ENCODE measurements at places on chromosomes 2 and 18.

DNA sequence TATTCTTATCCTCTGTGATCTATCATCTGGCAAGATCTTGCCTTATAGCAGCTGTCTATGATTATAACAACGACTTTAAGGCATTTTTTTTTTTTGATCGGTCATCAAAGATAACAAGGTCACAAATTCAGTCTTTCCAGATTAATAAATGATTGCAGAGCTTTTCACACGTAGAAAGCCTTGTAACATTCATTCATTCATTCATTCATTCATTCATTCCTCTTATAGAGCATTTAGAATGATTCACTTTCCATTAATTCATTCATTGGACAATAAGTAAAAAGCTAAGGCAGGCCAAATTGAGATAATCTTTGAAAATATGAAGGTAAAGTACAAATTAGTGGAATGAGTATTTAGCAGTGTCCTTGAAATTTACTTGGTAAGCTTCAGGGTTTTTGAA, 223.7 kb downstream of the NUP35 start:
- DNase-seq, result no peak

DNA sequence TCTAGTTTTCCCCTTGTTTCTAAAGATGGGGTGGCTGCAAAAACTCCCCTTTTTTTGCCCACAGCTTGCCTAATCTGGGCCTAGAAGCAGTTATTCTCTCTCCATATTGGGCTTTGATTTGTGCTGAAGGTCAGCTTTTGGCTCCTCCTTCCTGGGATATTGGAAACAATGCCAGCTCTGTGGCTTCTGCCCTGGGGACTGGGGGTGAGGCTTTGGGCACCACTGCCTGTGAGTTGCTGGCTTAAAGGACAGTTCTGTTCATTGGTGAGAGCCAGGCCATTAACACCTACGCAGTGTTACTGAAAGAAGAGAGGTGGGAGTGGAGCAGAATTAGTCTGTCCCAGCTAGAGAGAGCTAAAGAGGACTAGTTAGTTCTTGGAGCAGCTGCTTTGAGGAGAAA, 4.3 kb downstream of the UBXN2A start:
- DNase-seq, result no peak

DNA sequence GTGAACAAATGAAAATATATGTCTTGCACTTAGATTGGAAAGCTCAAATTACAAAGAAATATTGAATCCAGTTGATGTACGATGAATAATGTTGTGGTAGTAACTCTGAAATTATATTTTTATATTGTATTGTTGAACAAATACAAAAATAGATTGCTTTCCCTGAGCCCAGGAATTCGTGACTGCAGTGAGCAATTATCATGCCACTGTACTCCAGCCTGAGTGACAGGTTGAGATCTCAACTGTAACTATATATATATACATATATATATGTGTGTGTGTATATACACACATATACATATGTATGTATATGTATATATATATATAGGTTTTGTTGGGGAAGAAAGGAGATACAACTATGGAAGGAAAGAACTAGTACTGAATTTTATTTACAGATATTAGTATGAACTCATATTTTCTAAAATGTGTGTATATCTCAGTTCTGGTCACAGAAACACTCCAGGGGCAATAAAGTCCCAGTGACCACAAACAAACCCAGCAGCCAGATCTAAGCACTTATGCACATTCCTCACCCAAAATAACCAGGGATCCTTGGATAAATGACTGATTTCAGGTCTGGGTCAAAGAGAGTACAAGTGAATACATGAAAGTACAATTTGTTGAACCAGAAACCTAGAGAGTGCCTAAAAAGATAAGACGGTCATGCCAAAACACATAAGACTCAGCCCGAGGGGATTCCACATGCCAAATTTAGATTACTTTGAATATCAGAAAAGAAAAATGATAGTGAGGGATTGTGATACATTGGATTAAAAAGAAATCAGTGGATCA, 146.3 kb downstream of the TMX3 start:
- DNase-seq, result no peak

DNA sequence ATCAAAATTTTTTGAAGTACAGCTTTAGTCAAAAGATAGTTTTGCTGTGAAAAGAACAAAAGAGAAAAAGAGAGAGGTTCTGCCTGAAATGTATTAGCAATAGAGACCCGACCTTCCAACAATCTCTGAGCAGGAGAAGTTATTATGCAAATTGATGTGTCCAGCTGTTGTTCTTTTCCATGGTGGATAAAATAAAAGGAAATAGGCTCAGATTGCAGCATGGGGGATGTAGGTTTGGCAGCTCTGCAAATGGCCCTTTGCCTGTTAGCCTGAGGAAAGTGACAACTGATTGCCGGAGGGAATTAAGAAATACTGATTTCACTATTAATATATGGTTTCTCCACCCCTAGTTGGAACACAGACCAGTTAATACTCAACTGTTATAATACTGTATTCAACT, 1283.2 kb upstream of the NXPH2 start:
- DNase-seq, result no peak

DNA sequence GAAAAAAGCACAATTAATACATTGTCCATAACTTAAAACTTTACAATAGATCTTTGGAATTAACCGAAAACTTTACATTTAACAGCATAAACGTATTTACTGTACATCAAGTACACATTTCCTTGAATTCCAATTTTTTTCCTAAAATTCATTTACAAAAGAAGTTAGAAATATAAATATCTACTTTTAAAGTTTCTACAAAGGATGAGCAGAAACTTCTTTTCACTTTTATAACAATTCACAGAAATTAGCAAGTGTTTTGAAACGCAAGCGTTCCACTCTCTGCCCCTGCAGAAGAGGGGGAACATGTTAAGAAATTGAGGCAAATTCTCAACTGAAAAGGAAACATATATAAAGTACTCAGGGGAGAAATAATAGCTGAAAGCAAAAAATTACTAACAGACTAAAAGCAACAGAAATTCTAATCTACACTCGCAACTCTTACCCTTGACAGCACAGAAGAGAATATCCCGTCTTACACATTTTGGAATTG, 1.5 kb downstream of the NFE2L2 start:
- DNase-seq, result no peak

- no peak for DNase-seq
These were observed 162.2 kb upstream of the TACR1 start for GRCh38 chr2:75361486-75361885.

- no peak for DNase-seq
These were observed 390.6 kb downstream of the ERBB4 start for GRCh38 chr2:212147921-212148513.

DNA sequence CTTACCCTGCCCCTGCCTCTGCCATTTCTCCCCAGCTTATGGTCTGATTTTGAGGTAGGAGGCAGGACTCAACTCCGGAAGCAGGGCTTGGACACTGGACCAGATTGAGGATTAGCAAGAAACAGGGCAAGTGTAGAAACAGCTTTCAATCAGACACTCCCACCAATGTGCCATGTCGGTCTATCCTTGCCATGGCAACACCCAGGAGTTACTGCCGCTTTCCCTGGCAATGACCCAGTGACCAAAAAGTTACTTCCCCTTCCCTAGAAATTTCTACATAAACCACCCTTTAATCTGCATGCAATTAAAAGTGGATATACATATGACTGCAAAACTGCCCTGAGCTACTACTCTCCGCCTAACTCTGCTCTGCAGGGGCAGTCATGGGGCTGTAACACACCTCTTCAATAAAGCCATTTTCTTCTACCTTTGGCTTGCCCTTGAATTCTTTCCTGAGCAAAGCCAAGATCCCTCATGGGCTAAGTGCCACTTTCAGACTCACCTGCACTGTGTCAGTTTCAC, 156.7 kb downstream of the LPIN1 start:
- no peak for DNase-seq

DNA sequence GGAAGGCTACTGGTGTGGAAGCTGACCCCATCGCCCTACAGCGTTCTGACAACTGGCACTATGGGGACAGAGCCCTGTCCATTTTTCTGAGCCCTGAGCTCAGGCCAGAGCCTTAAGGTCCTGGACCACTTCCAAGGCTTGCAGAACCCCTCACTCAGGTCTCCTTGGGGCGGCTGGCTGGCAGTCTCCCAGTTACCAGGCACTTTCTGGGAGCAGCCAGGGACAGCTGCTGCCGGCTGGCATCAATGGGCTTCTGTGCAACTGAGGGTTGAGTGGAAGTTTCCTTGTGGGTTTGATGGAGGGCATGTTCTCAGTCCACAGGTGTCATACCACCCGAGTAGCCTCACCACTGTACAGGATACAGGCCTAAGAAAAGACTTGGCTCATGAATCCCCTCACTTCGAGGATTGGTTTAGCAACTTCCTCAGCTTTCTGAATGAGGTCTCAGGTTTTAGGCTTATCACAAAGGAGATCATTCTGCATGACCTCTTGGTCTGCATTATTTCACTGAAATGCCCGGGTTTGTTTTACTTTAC, 27.4 kb upstream of the WIPF1 start:
- no peak for DNase-seq

DNA sequence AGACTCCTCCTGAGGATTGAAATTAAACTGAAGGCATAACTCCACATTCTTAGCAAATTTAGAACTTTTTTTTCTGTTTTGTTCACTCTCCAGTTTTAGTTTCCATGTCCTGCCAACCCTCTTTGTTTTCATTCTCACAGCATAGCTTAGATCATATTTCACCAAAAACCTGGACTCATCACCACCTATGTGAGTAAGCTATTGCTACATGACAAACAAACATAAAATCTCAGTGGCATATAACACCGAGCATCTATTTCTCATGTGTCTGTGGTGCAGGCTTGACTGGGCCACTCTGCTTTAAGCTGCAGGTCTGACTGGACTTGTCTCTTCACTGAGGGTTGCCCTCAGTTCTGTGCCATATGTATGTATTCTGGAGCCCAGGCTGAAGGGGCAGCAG, 385.2 kb downstream of the ARHGAP15 start:
- DNase-seq, result no peak

DNA sequence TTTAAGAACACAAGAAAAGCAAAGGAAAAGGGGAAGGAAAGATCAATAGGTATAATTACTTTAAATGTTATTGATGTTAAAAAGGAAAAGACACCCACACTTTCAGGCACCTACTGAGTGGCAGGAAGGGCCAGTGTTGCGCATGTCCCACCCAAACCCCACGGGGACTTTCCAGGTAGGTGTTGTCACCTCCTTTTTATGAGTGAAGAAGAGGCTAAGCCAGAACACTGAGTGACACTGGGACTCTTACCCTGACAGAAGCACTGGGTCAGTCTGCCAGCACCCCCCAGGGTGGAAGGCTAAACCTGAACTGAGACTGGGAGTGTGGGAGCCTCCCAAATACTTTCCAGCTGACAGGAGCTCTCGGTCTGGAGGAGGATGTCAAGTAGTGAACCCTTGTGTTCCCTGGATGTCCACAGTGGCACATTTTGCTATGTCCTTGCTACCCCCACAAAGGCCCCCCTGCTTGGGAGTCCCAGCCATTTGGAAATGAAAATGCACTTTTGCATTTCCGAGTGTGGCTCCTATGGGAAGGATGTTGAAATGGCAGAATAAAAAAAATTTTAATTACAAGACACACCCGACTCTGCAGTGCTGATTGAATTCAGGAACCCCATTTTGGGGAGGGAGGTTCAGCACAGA, 90.9 kb upstream of the SMAD2 start:
- DNase-seq, result no peak

DNA sequence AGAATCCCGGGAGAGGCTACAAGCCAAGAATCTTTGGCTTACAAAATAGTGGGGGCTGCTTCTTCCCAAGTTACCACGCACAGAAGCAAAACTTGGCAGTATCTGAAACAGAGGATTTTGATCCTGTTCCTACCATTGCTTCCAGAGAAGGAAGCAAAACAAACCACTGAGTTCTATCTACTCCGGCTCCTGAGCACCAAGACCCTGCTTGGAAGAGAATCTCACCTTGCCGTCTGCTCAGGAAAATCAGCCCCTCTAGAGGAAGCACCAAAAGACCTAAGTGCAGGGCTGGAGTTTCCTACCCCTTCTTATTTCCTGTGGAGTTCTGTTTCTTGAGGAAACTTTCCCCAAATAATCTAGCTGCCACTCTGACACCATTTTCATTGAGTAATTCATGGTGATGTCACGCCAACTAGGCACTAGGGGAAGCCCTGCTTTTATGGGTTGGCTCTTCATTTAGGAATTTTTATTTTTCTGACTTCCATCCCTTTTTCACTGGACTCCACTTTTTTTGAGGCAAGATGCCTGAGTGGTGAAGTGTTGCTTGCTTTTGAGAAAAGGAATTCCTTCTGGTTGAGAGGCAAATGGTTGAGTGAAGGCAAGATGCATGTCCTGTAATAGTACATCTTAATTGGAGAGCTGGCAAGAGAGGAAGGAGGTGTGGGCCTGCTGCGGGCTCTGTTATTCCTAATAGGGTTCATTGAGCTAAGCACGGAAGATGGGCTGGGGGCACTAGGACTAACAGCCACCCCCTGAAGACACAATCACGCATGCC, 36.8 kb upstream of the EML4 start:
- DNase-seq, result no peak

- no peak for DNase-seq
These were observed 65.3 kb downstream of the LCLAT1 start for GRCh38 chr2:30512243-30512886.

DNA sequence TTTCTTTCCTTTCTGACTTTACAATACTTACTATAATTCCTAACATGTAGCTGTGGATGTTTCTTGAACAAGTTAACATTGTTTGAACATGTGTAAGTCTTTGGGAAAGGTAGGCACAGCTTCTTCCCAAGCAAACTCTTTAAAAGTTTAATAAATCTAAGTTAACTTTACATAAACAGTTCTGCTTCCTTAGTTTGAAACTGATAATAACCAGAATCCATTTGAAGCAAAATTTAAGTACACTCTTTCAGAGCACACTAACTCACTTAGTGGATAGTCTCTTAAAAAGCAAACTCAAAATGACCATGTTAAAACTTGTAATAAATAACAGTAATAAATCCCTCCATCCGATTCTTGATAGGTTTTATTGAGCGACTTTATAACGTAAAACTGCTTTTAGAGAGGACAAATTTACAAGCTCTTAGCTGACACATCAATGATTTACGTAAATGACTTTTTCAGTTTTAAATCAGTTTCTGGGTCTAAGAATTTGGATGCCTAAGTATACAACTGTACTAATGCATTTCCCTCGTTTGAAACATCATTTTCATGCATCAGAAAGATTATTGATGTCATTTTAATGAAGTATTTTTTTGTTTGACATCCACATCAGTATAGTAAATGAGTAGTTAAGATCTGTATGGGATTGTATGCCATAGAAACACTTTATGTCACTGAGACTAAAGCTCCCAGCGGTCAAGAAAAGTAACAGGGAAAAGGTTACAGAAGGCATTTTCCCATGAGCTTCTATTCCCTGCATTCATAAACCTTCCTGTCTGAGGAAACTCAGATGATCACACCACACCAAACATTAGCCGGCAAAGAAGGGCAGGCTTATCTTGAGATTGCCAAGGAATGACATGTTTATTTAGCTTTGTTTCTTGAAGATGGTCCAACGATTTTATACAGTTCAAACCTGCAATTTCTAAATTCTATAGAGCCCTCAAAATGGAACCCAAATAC, 67.5 kb downstream of the PDE1A start:
- no peak for DNase-seq

GRCh38 chr2:176268976-176269318, 295 bp upstream of the MTX2 start:
- no peak for DNase-seq

All from SW 1271 (cell line).